ENCODE measurements at places on chromosomes 7 and 10.

DNA sequence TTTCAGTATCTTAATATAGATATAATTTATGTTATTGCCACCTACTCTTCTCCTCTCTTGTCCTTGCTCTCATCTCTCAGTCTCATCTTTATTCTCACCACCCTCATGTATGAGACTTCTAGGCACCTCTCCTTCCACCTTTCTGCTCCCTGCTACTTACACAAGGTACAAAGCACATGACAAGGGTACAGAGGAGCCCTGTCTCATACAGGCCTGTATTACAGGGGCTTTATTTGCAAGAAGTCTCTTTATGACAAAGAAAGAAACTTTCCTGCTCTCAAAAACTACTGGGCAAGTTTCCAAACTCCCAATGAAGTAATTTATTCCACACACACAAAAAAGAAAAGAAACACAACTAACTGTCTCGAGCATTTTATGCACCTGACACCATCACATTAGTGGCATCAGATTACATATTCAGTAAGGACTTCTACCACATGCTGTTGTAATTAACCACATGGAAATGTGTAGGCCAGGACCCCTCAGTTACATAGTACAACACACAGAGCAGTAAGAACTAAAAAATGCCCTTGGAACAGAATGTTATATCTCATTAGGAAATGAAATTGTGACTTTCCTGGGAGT lies 253.1 kb downstream of the FZD1 start:
- no peak for DNase-seq

DNA sequence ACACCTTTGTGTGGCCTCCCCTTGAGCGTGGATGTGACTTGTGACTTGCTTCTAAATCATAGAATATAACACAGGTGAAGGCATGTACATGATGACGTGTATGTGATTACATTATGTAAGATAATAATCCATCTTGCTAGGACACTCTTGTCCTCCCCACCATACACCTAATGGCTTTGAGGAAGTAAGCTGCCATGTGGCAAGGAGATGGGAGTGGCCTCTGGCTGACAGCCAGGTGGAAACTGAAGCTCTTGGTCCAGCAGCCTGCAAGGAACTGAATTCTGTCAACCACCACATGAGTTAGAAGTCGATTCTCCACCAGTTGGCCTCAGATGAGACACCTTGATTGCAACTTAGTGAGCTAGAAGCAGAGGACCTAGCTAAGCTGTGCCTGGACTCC lies 67.4 kb upstream of the ELN start:
- no peak for DNase-seq

DNA sequence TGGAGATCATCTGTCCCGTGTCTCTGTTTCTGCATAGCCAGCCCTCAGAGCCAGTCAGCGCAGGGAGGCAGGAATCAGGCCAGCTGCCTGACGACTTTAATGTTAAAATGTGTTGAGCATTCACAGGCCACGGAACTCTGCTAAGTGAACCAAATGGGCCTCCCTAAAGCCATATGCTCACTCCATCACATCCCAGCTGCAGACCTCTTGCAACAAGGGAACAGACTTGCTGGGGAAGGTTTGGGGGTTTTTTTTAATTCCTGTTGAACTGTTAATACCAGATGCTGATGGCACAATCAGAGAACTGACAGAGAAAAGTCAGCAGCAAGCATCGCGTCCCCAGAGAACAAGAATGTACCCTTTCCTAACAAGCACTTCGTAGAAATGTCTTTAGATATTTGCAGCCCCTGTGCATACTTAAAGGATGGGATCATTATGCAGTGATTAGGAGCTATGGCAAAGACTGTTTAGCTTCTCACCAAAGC lies 900.4 kb upstream of the AUTS2 start:
- DNase-seq: no peak

- no peak for DNase-seq
These were observed 72.4 kb upstream of the LOXL4 start for GRCh38 chr10:98340261-98340939.

GRCh38 chr10:6309816-6310215 lies 107.1 kb downstream of the PFKFB3 start:
- DNase-seq: no peak

GRCh38 chr7:1244700-1245523 lies 12.2 kb downstream of the UNCX start:
- no peak for DNase-seq

- no peak for DNase-seq
These were observed 35.8 kb upstream of the CDK1 start for GRCh38 chr10:60742512-60742911.

DNA sequence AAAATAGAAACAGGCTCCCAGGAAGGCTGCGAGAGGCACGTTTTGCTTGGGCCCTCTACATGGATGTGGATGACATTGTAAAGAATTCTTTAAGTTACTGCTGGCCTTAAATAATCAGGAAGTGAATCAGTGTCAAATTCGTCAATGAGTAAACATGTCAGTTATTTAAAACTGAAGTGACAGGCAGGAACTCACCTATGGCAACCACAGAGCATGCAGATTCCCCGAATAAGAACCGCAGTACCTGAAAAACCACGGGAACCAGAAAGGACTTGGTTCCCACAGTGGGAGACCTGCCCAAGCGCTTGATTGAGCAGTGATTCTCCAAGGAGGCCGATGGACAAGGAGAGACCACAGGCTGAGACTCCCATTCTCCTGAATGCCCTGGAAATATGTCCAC lies 351.2 kb upstream of the AKR1E2 start:
- DNase-seq: no peak

- DNase-seq: no peak
These were observed 48.7 kb downstream of the VIPR2 start for GRCh38 chr7:159095979-159096411.

GRCh38 chr10:79020015-79020491 lies 48.7 kb upstream of the ZMIZ1 start:
- no peak for DNase-seq

- DNase-seq: no peak
These were observed 21.3 kb downstream of the MDH2 start for GRCh38 chr7:76069238-76069638.

Data from right renal pelvis (tissue), 4 donors.